ENCODE measurements at places on chromosomes 4 and X.

- peak; percentile 80 for DNase-seq
Measured at GRCh38 chr4:74932832-74933561, at the start of gene PARM1. PARM1 (plus strand) TSS chr4:74933116; CDS start chr4:74933328, 212 bp downstream.

GRCh38 chrX:17680732-17681413 lies 56.4 kb upstream of the SCML1 start:
- no peak for DNase-seq

DNA sequence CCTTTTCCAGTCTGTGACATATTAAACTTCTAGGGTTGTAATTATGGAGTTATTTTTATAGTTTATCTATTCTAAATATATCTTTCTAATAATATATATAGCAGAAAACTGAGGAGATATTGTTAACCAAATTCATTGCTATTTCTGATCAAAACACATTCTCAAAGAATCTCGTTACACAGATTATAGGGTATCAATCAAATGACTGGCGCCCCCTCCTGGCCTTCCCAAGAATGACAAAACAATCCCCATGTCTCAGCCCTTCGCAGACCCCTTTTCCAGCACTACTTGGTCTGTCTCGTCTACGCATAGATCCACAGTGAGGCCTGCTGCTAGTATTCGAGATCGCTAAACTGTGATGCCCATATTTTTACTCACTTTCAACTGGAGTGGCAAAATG lies 209.3 kb downstream of the GPC3 start:
- peak; percentile 25 for DNase-seq

DNA sequence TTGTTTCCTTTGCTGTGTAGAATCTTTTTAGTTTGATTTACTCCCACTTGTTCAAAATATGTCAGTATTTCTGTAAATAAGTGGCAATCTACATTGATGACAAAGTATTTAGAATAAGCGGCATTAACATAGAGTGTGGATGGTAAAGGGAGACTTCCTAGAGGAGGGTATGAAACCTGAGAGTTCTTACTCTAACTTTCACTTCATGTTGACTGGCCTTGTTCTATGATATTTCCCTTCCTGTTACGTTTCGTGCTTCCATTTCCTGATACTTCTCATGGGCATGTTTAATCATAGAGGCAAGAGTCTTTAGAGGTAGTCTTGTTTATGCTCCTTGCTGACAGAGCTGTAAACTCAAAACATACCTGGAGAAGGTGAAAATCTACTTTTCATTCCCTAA lies 408.9 kb downstream of the GLUD2 start:
- DNase-seq = no peak
